ENCODE measurements at places on chromosomes 5 and 9. TPM values are rescaled to one million over a fixed set of nuclear protein-coding genes. Genes with fewer than 3 reads are reported as not detected.

Gene SELENOP
- not detected for total RNA-seq

GRCh38 chr9:87670572-87671264, 55.2 kb upstream of the CTSL start:
- no peak for DNase-seq

GRCh38 chr5:111453747-111454146, 58.6 kb downstream of the STARD4 start:
- DNase-seq: peak; percentile 18

DNA sequence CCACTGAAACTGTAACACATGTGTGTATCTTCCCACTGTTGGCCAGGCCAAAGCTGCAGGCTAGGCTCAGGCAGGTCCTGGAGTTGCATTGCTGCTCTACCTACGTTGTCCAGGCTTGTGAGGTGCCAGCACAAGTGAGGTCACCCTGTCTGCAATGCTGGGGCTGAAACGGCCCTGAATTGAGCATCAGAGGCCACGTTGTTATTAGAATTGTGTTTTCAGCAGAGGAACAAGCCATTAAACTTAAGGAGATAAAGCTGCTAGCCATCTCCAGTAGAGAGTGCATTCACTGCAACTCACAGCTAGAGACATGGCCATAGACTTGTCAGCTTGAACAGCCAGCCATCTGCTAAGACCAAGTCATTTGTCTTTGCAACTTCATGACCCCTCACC, 191.8 kb downstream of the SEMA6A start:
- DNase-seq: no peak
